ENCODE measurements at places on chromosomes 12 and 14. TPM values are rescaled to one million over a fixed set of nuclear protein-coding genes. Genes with fewer than 3 reads are reported as not detected.

- no peaks in the 10 kb centered on the region for H3K36me3 ChIP-seq
- H3K27ac ChIP-seq: no peak overlapping the region
- H3K4me3 ChIP-seq: no peak overlapping the region
- H3K27me3 ChIP-seq: no peaks in the 10 kb centered on the region
- no peak for DNase-seq
- H3K4me1 ChIP-seq: peaks cover 27% of the 10 kb centered on the region
Measured at GRCh38 chr14:26401179-26401968, 196.5 kb downstream of the NOVA1 start.

- no peak overlapping the region for H3K4me3 ChIP-seq
- H3K4me1 ChIP-seq: no peaks in the 10 kb centered on the region
Measured at GRCh38 chr12:2672863-2673262, 121.9 kb upstream of the FKBP4 start.

DNA sequence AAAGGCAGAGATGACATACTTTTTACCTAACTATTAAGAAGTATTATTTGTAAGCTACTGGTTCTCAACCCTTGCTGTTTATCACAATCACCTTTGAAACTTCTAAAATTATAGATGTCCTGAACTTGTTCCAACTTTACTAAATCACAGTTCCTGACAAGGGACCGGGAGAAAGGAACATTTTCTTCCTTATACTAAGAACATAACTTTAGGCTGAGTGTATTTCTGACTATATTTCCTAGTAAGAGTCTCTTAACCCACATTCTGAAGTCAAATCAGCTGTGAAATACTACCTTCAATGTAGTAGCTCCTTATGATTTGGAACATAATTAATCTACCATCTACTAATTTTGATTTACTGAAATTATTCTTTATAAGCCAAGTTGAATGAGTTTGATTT lies 80.2 kb downstream of the BAZ1A start:
- no peak for DNase-seq
- H3K27me3 ChIP-seq: no peaks in the 10 kb centered on the region
- H3K27ac ChIP-seq: no peak overlapping the region
- H3K4me3 ChIP-seq: no peak overlapping the region
- H3K36me3 ChIP-seq: peaks cover 33% of the 10 kb centered on the region
- H3K4me1 ChIP-seq: no peaks in the 10 kb centered on the region

- no peaks in the 10 kb centered on the region for H3K27me3 ChIP-seq
- peak overlapping the region; percentile 88 for H3K4me3 ChIP-seq
- no peak for DNase-seq
- no peak overlapping the region for H3K27ac ChIP-seq
Measured at GRCh38 chr12:4322726-4323125, 1.7 kb downstream of the TIGAR start.

GRCh38 chr14:68370057-68370360 lies 422.9 kb downstream of the ZFP36L1 start:
- H3K4me1 ChIP-seq: peaks cover 72% of the 10 kb centered on the region
- DNase-seq: no peak
- no peak overlapping the region for H3K4me3 ChIP-seq

GRCh38 chr14:103483600-103483999 lies 39.0 kb downstream of the CKB start:
- no peaks in the 10 kb centered on the region for H3K4me1 ChIP-seq
- H3K4me3 ChIP-seq: no peak overlapping the region
- peaks cover 20% of the 10 kb centered on the region for H3K36me3 ChIP-seq
- no peak for DNase-seq

DNA sequence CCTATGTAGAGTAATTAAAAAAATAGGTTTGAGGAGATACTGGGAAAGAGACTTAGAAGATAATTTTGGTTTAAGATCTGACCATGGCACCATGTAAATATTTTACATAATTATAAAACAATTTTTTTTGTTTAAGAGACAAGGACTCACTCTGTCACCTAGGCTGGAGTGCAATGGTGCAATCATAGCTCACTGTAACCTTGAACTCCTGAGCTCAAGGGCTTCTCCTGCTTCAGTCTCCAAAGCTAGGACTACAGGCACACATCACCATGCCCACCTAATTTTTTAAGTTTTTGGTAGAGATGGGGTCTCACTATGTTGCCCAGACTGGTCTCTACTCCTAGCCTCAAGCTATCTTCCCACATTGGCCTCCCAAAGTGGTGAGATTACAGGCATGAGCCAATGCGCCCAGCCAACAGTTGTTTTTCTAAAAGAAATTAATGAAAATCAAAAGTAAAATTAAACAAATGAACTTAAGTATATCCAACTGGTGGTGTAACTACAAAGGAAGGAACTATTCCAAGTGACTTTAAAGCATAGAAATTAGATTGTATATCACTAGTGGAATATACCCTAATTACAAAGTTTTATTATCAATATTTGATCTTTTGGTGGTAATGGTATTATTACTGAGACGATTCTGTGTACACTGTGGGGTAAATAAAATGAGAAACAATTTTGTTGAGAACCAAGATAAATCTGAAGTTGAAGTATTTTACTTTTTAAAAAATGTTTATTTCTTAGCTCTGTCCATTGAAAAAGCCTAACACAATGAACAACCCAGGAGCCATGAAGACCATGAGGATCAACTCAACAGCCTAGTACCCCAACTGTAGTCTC lies 29.1 kb downstream of the COCH start:
- no peaks in the 10 kb centered on the region for H3K4me1 ChIP-seq
- no peak for DNase-seq
- H3K27ac ChIP-seq: no peak overlapping the region
- H3K4me3 ChIP-seq: no peak overlapping the region
- peaks cover 18% of the 10 kb centered on the region for H3K36me3 ChIP-seq

- no peak overlapping the region for H3K4me3 ChIP-seq
- H3K36me3 ChIP-seq: no peaks in the 10 kb centered on the region
- DNase-seq: no peak
- H3K27ac ChIP-seq: no peak overlapping the region
- H3K4me1 ChIP-seq: no peaks in the 10 kb centered on the region
- H3K27me3 ChIP-seq: no peaks in the 10 kb centered on the region
Measured at GRCh38 chr14:40213701-40214100, 781.5 kb upstream of the FBXO33 start.

DNA sequence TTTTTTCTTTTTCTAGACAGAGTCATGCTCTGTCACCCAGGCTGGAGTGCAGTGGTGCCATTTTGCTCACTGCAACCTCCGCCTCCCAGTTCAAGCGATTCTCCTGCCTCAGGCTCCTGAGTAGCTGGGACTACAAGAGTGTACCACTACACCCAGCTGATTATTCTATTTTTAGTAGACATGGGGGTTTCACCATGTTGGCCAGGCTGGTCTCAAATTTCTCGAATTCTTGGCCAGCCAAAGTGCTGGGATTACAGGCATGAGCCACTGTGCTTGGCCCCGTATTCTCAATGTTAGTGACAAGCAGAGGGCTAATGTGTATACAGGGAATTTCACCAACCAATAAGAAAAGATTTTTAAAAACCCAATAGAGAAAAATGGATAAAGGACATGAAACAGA lies 8.4 kb downstream of the PLBD2 start:
- H3K27me3 ChIP-seq: no peaks in the 10 kb centered on the region
- H3K4me3 ChIP-seq: no peak overlapping the region
- H3K4me1 ChIP-seq: no peaks in the 10 kb centered on the region
- H3K27ac ChIP-seq: no peak overlapping the region
- no peak for DNase-seq
- H3K36me3 ChIP-seq: no peaks in the 10 kb centered on the region

GRCh38 chr14:79670811-79671210 lies 540.5 kb downstream of the DIO2 start:
- DNase-seq: no peak
- H3K4me1 ChIP-seq: peaks cover 5% of the 10 kb centered on the region
- no peak overlapping the region for H3K27ac ChIP-seq
- H3K4me3 ChIP-seq: no peak overlapping the region
- H3K36me3 ChIP-seq: no peaks in the 10 kb centered on the region

DNA sequence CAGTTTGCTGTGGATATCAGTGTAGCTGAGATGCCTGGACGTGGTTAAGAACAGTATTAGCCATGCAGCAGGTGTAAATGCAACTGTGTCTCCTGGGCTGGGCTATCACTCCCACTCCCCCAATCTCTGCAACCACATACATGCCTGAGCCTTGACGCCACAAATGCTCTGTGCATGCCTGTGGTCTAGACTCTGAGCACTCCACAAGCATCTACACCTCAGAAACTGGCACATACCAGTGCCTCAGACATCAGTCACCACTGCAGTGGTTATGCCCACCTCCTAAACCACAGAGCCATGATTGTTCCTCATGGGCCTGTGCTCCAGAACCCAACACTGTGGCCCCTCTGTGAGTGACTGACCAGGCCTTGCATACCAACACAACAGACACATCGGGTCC lies 226.8 kb upstream of the ALG10 start:
- H3K36me3 ChIP-seq: no peaks in the 10 kb centered on the region
- H3K4me3 ChIP-seq: no peak overlapping the region
- H3K27me3 ChIP-seq: peaks cover 4% of the 10 kb centered on the region
- no peaks in the 10 kb centered on the region for H3K4me1 ChIP-seq
- H3K27ac ChIP-seq: no peak overlapping the region

DNA sequence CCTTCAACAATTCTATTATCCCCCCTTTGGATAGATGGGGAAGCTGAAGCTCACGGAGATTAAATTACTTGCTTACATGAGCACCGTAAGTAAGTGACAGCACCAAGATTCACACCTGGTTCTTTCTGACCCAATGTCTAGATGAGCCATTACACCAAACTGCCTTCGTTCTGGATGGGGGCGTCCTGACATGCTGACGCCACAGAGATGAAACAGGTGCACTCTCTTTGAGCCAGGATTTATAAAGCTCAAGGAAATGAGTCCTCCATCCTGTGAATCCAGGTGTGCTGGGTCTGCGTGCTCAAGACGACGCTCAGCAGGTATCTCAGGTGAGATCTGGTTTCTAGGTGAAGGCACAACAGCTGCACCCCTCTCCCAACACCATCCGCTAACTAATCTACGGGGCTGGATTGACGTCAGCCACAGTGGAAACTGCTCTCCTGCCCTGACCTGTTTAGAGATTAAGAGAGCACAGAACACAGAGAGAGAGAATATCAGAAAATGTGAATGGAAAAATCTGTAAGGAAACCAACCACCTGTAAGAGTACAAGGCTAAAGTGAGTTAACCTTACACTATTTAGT lies 61.6 kb downstream of the KSR2 start:
- H3K27me3 ChIP-seq: peaks cover 26% of the 10 kb centered on the region
- DNase-seq: no peak
- no peak overlapping the region for H3K27ac ChIP-seq
- H3K36me3 ChIP-seq: no peaks in the 10 kb centered on the region
- H3K4me3 ChIP-seq: no peak overlapping the region

DNA sequence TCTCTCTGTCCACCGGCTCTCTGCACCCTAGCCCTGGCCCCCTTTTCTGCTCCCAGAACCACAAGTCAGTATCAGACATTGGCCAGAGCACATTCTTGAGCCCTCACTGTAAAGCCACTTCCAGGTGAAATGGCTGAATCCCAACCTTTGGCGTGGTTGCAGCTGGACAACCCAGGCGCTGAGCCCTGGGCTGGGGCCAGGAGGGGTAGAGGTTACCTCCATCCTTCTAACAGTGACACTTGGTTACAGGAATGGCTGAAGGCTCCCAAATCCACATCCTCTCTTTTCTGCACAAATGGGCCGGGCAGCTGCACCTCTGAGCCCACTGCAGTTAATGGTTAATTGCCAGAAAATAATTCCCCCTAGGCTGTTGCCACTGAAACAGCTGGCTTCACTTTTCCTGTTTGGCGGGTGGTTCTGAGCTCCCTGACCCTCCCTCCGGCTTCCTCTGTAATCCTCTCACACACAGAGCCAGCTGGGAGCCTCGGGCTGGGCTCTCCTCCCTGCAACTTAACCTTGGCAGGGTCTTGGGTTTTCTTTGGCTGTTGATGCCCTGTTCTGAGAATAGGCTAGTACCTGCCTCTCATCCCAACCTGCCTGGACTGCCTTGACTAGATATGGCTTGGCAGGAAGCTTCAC lies 44.1 kb downstream of the TSPAN11 start:
- no peaks in the 10 kb centered on the region for H3K36me3 ChIP-seq
- no peaks in the 10 kb centered on the region for H3K27me3 ChIP-seq
- no peaks in the 10 kb centered on the region for H3K4me1 ChIP-seq
- DNase-seq: no peak

GRCh38 chr12:66354291-66354690 lies 52.0 kb downstream of the HELB start:
- peaks cover 11% of the 10 kb centered on the region for H3K36me3 ChIP-seq
- H3K27ac ChIP-seq: no peak overlapping the region
- no peaks in the 10 kb centered on the region for H3K27me3 ChIP-seq

DNA sequence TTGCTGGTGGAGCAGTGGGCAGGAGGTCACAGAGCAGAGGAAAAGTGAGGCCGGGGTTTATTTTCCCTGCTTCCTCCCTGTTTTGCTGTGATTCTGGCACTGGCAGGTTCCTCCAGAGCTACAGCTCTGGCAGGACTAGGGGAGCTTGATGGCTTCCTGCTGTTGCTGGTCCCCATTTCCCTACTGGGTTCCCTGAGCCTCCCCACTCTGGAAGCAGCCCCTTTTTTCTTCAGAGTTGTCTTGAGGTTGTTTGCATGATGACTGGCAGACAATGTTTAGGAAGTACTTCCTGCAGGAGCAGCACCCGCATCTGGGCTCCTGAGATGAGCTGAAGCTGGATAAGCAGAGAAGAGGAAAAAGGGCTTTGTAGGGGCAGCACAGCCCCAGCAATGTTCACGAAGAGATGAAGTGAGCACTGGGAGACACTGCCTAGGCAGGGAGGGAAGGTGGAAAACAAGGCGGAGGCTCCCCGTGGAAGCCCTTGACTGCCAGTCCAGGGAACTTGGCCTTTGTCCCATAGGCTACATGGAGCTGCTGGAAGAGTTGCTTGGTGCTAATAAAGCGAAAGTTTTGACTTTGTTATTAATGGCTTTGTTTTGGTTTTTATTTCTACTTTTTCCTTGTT lies 126.9 kb downstream of the SLC38A6 start:
- no peak overlapping the region for H3K4me3 ChIP-seq
- no peaks in the 10 kb centered on the region for H3K36me3 ChIP-seq
- DNase-seq: no peak
- no peaks in the 10 kb centered on the region for H3K27me3 ChIP-seq
- H3K4me1 ChIP-seq: peaks cover 33% of the 10 kb centered on the region

GRCh38 chr12:42332301-42333285 lies 6.6 kb downstream of the PPHLN1 start:
- H3K36me3 ChIP-seq: no peaks in the 10 kb centered on the region
- H3K4me1 ChIP-seq: peaks cover 11% of the 10 kb centered on the region
- H3K4me3 ChIP-seq: no peak overlapping the region
- H3K27ac ChIP-seq: no peak overlapping the region

- no peaks in the 10 kb centered on the region for H3K36me3 ChIP-seq
- peaks cover 51% of the 10 kb centered on the region for H3K4me1 ChIP-seq
- H3K27ac ChIP-seq: no peak within 1 kb of the TSS
- H3K4me3 ChIP-seq: peak within 1 kb of the TSS; percentile 77
- no peak for DNase-seq
Measured at GRCh38 chr12:55720071-55720564, at the start of gene RDH5. TSS of gene RDH5 (plus strand) at chr12:55720393. CDS start at chr12:55721185, 792 bp downstream.

DNA sequence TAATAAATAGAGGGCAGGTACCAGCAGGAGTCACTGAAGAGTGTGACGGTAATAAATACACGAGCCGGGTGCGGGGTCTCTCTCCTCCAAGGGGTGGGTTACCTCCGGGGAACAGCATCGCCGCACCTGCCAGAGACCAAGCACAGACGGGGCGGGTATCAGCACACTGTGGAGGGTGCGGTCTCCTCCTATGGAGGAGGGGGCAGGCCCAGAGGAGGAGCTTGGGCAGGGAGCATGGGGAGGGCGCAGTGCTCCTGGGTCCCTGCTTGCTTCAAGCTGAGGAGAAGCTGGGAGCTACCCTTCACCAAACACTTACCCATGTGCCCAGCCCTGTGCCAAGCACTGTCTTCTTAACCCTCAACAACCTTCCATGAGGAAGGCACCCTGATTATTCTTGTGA lies 12.8 kb downstream of the PGF start:
- H3K4me3 ChIP-seq: no peak overlapping the region
- no peaks in the 10 kb centered on the region for H3K27me3 ChIP-seq
- no peaks in the 10 kb centered on the region for H3K36me3 ChIP-seq

HOXC12 gene
- total RNA-seq: not detected

TPPP2 gene
- not detected for total RNA-seq

TMEM132C gene
- 10.6 TPM for total RNA-seq

ACOT4 gene
- 0.98 TPM for total RNA-seq

PTPN6 gene
- total RNA-seq: 1.1 TPM

HNF1A gene
- not detected for total RNA-seq

Measured in neural crest cell (in vitro differentiated cells).